ENCODE measurements at places on chromosomes 3 and 15.
A peak's percentile ranks its signal among the peaks of the same experiment; 100 is the strongest.

DNA sequence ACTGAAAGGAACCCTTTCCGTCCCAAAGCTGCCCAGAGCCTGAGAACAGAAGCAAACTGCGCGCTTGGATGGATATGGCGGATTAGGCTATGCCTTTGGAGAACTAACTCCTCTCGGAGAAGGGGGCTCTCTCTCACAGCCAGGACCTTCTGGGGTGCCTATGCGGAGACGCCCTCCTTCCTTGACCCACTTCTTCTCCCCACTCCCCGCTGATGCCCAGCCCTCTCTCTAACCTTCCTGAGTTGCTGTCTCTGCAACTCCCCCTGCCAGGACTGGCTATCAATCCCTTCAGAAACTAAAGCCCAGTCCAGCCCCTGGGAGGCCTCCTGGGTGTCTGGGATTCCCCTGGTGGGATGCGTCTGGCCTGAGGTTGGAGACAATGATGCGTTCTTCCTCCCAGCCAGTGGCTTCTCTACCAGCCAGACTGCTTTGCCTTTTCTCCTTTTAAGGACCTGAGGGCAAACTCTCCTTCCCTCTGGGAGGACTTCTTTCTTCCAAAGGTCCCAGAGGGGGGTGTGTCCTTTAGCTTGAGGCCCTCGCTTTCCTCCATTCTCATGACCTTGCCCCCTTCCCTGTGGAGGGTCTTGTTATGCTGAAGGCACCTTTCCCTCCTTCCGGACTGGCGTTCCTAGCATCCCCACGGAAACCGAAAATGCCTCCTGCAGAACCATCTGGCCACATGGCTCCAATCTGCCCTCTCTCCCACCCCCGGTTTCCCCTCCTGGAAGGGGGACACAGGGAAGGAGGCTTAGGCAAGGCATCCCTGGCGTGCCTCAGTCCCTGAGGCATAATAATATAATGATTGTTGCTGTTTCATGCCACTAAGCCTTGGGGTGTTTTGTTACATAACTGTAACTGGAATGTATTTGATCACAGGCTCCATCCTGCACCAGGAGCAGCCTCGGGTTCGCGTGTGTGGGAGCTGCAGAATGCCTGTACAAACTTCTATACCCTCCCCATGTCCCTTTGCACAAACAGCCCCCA lies 63.4 kb upstream of the C15orf39 start:
- no peak for DNase-seq

GRCh38 chr15:78695046-78695671 lies 54.1 kb upstream of the CHRNB4 start:
- no peak for DNase-seq

- no peak for DNase-seq
These were observed 146.1 kb upstream of the LPP start for GRCh38 chr3:188007897-188008296.

GRCh38 chr15:39511916-39512260 lies 69.0 kb upstream of the THBS1 start:
- DNase-seq = no peak

- DNase-seq = no peak
These were observed 51.8 kb upstream of the ADPGK start for GRCh38 chr15:72835294-72835890.

- DNase-seq = no peak
These were observed 5.5 kb downstream of the HHLA2 start for GRCh38 chr3:108301695-108302404.

DNA sequence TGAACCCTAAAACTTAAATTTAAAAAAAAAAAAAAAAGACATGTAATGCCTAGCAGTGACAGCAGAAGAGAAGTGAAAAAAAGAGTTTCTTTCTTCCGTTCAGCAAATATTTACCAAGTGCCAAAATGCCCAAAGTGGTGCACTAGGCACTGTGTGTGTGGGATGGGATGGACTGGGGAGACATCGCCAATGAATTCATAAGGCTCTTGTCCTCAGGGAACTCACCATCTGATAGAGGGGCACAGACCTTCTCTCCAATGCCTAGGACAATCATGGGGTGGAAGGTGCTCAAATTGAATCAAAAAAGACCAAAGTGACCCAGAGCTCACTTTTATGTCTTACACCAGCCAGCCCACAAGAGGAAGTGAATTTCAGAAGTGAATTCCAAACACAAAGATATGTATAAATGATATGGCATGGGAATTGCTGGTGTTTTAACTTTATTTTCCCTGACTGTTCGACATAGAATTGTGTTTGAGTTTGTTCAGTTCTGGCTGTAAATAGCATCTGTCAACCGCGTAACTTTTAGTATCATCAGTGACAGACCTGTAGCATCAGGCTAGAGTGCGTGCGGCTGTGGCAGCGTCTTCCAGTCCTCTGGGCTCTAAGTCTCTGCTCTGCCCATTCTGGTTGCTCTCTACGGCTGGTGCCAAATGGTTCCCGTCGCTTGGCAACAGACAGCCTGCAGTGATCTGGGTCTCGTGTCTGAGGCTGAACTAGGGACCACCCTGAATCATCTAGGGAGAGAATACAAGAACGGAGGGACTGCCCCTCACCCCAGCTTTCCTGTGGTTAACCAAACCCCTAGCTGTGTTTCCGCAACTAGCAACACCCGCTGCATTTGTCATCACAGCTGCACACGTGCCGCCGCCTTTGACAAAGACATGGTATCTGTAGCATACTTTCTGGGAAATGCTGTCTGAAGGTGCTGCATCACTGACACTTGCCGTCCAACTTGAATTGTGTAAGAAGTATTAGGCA lies 154.0 kb upstream of the THBS1 start:
- DNase-seq = peak; percentile 69

DNA sequence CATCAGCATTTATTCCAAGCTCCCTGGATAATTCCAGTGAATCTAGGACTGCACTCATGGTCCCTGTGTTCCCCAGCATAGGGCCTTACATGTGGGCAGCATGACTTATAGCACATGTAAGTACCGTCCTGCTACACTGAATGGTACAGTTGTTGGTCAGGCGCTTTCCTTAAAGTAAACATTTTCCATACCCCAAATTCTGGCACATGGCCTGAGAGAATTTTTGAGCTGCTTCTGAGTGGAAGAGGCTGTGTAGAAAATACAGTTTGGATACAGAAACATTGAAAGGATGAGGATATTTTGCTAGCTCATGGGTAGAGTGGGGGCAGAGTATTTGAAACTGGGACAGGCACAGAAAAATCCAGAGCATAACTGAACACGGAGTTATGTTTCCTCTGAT lies 27.6 kb downstream of the CORO2B start:
- no peak for DNase-seq

DNA sequence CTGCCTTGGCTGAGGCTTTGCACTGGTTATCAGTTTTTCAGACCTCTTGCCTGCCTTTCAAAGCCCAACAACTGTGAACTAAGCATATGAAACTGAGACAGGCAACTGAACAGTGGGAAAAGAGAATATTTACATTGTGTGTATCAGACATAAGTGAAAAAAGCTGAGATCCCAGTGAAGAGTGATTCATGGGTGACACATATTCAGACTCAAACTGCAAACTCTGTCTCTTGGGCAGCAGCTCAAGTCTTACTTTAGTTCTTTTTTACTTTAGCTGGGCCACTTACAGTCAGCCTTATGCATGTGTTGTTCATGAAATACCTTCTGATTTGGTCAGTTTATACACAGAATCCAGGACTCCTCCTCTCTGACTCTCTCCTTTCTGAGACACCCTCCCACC lies 19.2 kb downstream of the SUCLG2 start:
- DNase-seq = no peak

DNA sequence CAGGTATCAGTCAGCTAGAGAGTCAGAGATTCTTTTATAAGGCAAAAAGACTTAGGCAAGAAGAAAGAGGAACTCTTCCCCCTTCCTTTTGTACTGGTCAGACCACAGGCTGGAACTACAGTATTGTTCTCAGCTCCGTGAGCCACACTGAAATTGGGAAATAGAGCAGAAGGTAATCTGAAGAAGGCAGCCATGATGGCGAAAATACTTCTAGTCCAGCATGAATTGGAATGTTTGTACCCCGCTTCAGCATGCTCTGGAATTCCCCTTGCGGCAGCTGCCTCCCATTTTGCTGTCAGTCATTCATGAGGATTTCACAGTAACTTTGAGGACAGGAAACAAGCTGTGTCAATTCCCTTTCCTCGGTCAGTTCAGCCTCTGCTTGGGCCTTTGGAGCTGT lies 96.2 kb downstream of the CORO2B start:
- DNase-seq = no peak
